Left hindlimb (tissue), 1 donor: ENCODE measurements at places on chromosomes 13 and 19.

- DNase-seq: peak; percentile 47
Observed at GRCh38 chr19:36169084-36169760, 17.0 kb upstream of the COX7A1 start.

GRCh38 chr13:25249001-25249543 lies 38.2 kb downstream of the MTMR6 start:
- DNase-seq: no peak

DNA sequence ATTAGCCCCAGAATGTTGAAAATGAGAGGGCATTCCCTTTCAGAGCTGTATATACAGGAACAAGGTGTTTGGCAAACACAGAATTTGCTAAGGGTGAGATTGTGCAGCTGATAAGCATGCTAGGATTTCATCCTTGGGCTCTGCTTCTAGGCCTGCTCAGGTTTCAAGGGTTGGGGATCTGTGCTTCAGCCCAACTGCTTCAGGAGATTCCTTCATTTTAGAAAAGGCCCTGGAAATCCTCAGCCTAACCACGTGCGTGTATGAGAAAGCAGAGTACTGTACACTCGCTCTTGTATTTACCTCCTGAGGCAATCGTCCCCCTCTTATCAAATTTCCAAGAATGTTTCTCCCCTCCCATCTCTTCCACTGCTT lies 291.6 kb upstream of the ARGLU1 start:
- no peak for DNase-seq

DNA sequence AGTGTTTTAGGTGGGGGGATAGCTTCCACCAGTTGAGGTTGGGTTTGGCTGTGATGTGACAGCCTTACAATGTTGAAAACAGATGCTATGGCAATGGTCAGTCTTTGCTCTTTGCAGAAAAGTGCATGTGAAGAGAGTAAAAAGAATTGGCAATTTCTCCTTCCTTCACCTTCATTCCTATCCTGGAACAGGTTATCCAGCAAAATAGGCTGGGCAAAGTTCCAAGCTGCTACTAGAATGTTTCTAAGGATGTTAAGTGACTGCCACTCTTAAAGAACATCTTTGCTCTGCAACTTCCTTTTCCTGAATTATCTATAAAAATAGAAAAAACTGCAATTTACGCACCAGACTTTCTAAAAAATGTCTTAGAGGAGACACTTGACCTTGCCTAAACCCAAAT lies 50.1 kb upstream of the MYCBP2 start:
- no peak for DNase-seq

DNA sequence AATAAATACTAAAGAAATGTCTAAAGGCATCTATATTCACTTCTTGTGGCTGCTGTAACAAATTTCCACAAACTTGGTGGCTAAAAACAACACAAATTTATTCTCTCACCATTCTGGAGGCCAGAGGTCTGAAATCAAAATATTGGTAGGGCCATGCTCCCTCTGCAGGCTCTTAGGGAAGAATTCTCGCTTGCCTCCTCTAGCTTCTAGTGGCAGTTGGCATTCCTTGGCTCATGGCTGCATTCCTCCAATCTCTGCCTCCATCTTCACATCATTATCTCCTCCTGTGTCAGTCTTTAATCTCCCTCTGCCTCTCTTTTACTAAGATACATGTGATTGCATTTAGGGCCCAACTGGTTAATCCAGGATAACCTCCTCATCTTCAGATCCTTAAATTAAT lies 54.1 kb upstream of the RFXAP start:
- DNase-seq: no peak

- DNase-seq: no peak
Observed at GRCh38 chr13:25690582-25690981, 318.8 kb downstream of the ATP8A2 start.

- DNase-seq: no peak
Observed at GRCh38 chr13:86710896-86711295, 911.7 kb upstream of the SLITRK6 start.

DNA sequence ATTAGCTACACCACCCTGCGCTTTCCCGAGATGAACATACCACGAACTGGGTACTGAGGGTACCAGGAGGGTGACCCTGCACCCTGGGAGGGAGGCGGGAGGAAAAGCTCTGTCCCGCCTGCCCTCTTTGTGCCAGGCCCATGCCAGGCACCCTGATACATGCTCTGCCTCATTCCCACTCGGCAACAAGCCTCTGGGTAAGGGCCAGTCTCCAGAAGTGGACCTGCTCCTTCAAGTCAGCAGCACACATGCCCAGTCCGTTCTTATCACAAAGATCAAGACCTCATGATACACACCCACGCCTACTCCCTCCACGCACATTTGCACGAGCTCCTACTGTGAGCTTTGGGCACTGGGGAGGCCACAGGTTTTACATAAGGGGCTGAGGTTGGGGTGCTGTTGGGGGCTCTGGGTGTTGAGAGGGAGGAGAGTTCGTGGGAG lies 2.0 kb upstream of the FFAR1 start:
- DNase-seq: no peak

DNA sequence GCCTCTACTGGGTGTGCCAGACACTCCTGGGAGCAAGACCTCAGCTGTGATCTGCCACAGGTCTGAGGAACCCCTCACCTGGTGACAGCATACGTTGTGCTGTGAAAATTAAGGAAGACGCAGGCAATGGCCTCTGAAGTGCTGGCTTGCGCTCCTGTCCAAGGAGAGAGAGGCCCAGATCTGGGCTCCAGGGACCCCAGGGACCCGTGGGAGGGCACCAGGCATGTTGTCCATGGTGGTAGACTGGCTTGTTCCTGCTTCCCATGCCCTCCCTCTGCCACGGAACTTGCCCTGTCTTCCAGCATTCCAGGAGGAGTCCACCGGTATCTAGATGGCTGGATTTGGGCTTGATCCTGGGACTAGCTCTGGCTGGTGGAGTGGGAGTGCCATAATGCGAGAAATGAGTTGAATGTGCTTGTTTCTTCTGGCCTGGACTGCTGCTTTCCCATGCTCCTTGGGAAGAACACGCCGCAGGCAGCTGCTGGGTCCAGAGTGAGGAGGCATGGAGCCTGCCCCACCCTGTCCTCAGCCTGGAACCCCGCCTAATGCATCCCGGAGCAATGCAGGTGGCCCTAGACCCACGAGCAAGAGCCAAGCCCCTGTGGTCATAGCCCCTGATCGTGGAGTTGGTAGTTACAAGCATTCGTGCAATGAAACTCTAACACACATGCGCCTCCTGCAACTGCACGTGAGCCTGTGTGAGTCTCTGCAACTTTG lies 190.2 kb downstream of the TEX29 start:
- no peak for DNase-seq
